Astrocyte (in vitro differentiated cells and primary cell): ENCODE measurements at places on chromosomes 5 and 9.

DNA sequence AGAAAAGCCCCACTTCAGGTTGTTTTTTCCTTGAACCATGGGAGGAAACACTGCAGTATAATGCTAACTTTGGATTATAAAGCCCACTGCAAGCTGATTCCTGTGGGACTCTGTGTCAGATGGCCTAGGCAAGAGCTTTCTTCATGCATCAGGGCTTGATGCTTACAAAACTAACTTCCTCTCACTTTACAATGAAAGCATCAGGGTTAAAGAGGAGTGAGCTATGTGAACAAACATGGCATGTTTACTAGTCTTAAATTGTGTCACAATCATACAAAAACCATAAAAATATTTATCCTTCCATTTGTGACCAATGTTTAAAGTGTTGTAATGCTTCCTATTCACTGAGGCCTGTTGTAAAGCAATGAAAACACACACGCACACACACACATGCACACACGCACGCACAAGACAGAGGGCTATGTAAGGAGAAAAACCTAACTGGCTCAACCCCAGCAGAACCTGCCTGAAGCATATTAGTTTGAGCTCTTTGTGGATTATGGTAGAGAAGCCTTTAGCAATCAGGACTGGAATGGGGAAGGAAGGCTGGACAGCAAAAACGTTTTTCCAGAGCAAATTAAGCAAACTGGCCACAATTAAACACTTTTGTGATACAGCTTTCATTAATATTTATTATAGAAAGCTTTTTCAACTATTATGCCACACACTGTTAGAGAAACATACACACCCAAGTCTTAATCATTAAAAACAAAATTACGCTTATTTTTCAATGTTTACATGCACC is 122.2 kb downstream of the AUH start:
- no peaks in the 10 kb centered on the region for H3K36me3 ChIP-seq
- DNase-seq, result no peak
- H3K27ac ChIP-seq, result no peak overlapping the region
- H3K4me1 ChIP-seq, result no peaks in the 10 kb centered on the region
- no peak overlapping the region for H3K4me3 ChIP-seq

GRCh38 chr5:78364005-78364404 is 3.6 kb downstream of the SCAMP1 start:
- H3K4me1 ChIP-seq, result peaks cover 7% of the 10 kb centered on the region
- no peak overlapping the region for H3K27ac ChIP-seq
- no peaks in the 10 kb centered on the region for H3K36me3 ChIP-seq
- no peak overlapping the region for H3K4me3 ChIP-seq
- H3K27me3 ChIP-seq, result no peaks in the 10 kb centered on the region

DNA sequence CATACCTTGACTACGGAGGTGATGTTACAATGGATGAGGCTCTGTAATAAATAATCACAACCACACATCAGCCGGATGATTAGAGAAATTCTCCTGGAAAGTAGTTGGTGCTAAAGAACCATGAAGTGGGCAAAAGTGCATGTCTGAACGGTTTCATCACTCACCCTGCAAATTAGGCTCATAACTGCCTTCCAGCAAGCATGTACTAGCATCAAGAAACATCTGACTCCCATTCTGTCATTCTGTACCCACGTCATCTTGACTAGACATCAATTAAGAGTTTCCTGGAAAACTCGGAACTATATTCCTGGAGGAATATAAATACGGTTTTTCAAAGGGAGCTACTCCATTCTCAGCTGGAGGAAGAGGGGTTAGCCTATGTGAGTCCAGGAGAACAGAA is 52.2 kb downstream of the HSD17B3 start:
- no peak for DNase-seq
- H3K27ac ChIP-seq, result no peak overlapping the region
- no peaks in the 10 kb centered on the region for H3K4me1 ChIP-seq
- H3K4me3 ChIP-seq, result no peak overlapping the region
- peaks cover 14% of the 10 kb centered on the region for H3K27me3 ChIP-seq

DNA sequence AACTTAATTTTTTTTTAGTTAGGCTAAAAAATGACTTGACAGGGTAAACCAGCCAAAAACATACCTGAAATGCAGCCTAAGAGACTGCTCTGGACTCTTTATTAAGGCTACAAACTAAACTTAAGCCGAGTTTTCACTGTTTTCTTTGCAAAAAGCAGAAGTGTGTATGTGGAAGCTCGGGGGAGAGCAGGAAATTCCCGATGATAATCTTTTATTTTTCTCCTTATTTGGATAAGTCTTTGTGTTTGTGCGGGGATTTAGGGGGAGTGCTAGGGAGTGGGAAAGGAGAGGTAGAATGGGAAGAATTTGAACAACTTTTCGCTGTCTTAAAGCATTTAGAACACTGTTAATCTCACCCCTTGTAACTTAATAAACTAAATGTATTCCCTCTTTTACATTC is 30.7 kb upstream of the GPR21 start:
- H3K27ac ChIP-seq, result peak overlapping the region; percentile 56
- H3K4me1 ChIP-seq, result peaks cover 21% of the 10 kb centered on the region
- H3K36me3 ChIP-seq, result no peaks in the 10 kb centered on the region

DNA sequence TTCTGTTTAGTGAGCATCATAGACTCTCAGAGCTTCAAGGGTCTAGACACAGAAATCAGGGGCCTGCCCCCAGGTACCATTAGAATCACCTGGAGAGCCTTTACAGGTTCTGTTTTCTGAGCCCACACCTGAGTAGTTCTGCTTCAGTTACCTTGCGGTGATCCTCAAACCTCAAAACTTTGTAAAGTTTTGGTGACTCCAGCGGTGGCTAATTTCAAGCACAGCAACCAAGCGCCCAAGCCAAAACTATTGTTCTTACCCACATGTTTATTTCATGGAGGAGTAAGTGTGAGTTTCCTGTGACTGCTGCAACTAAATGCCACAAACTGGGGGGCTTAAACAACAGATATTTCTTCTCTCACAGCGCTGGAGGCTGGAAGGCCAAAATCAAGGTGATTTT is 108.9 kb downstream of the FOXD1 start:
- H3K27ac ChIP-seq, result peak overlapping the region; percentile 93
- H3K27me3 ChIP-seq, result no peaks in the 10 kb centered on the region
- DNase-seq, result no peak
- no peaks in the 10 kb centered on the region for H3K36me3 ChIP-seq

GRCh38 chr9:83199240-83199639 is 136.3 kb upstream of the RASEF start:
- H3K27ac ChIP-seq, result no peak overlapping the region
- H3K4me1 ChIP-seq, result no peaks in the 10 kb centered on the region
- H3K4me3 ChIP-seq, result no peak overlapping the region
- H3K27me3 ChIP-seq, result peaks cover 14% of the 10 kb centered on the region
- peak; percentile 27 for DNase-seq

GRCh38 chr5:79241535-79241979 is 5.6 kb downstream of the JMY start:
- H3K4me1 ChIP-seq, result peaks cover 10% of the 10 kb centered on the region
- no peak for DNase-seq
- no peak overlapping the region for H3K4me3 ChIP-seq
- H3K27ac ChIP-seq, result no peak overlapping the region
